RCC 7860 (cell line): ENCODE measurements at places on chromosomes 2 and 18.

- no peak for DNase-seq
Measured at GRCh38 chr2:120693121-120693520, 42.5 kb upstream of the GLI2 start.

- no peak for DNase-seq
Measured at GRCh38 chr2:29920130-29920577, 1.2 kb downstream of the ALK start.

DNA sequence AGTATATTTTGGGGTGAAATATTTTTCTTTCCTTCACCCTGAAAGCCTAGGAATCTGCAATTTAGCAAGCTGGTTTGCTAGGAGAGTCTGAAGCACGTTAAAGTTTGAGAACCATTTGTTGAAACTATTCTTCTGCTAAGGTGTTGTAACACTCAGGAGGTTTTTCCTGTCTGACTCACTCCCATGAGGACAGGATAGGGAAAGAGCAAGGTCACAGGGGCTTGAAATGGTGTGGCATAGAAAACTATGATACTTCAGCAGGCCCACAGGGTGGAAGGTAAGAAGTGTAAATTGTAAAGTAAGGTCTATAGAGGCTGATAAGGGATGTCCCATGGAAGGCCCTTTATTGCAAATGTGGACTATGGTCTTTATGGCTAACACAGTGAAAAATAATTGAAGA lies 177.7 kb upstream of the ZC3H15 start:
- DNase-seq, result no peak

GRCh38 chr2:146817613-146818012 lies 1027.2 kb upstream of the ACVR2A start:
- DNase-seq, result no peak

DNA sequence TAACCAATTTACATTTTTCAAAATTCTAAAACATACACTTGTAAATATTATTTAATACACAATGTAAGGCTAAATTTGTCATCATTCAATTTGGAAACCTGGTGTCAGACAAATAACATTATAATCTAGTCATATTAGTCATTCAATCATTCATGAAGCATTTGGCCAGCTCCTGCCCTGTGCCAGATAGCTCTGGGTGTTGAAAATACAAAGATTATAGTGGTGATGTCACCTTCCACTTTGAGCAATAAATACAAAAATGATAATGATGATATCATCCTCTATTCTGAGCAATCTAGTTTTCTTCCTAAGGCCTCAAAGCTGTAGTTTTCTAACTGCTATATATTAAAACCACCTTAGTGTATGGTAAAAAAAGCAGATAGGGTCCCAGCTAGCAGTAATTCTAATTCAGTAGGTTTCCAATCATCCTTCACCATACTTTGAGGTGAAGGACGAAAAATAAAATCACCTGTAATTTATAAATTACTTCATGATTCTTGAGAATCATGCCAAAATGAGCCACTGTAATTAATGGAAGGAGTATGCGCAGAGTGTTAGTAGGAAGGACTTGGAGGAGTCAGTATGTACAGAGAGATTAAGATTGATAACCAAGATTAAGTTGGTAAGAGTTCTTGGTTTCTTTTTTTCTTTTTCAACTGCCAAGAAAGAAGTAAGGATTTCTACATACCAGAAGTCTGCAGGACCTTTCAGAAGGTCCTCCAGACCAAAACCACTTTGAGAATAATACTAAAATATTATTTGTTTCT lies 23.2 kb downstream of the MEMO1 start:
- DNase-seq, result peak; percentile 22

- DNase-seq, result no peak
Measured at GRCh38 chr2:110747522-110748488, 15.4 kb downstream of the ACOXL start.

DNA sequence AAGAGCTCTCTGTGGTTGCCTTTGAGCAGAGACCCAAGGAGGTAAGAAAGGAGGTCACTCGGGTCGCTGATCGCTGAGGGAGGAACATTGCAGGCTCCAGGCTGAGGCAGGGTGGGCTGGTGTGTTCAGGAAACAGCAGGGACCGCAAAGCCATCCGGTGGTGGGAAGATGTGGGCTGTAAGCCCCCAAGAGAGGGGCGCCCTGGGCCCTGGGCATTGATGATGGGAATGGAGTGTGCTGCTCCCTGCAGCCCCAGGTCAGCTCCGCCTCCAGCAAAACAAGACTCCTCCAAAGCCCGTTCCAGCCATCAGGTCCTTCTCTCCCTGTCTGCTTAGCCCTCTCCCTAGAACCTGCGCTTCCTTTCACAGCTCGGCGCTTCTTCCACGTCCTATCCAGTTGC lies 229.7 kb downstream of the KLHL29 start:
- no peak for DNase-seq

DNA sequence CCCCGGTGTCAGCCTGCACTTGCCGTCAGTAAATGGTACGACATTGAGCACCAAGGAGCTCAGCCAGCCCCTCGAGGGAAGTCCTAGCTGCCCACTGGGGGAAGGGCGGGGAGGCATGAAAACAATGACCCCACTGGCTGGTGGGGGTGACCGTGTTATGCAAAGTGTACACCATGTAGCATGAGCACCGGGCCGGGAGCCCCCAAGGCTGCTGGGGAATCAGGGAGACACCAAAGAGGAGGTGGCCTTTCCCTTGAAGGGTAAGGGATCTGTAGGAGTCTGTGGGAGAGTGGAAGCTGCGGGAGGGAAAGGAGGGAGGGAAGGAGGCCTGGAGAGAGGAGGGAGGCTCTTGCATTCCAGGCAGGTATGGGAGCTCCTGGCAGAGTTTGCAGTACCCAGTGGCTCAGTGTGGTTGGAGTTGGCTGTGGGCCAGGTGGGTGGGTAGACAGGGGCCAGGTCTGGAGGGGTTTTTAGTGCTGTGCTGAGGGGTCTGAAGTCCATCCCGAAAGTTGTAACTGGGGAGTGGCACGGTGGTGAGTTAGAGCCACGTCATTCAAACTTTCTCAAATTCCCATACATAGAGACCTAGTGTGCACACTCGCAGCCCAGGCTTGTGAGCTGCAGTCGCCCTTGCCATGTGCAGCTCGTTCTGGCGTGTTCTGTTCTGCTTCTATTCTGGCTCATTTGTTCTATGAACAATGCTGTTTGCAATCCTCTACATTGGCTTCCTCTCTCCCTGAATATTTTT lies 22.4 kb downstream of the RRM2 start:
- no peak for DNase-seq

GRCh38 chr18:58337285-58337684 lies 291.6 kb downstream of the ALPK2 start:
- no peak for DNase-seq

DNA sequence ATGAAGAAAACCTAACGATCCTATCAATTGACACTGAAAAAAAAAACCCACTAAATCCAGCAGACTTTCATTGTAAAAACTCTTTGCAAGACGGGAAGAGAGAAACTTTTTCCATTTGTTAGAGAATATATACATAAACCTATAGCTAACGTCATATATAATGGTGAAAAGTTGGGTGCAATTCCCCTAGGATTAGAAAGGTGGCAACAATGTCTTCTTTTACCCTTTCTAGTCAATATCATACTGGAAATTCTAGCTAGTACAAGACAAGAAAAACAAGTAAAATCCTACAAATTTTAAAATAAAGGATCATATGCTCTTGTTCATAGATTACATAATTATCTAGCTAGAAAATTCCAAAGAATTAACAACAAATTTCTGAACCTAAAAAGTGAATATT lies 1596.5 kb upstream of the LRRTM1 start:
- DNase-seq, result no peak

DNA sequence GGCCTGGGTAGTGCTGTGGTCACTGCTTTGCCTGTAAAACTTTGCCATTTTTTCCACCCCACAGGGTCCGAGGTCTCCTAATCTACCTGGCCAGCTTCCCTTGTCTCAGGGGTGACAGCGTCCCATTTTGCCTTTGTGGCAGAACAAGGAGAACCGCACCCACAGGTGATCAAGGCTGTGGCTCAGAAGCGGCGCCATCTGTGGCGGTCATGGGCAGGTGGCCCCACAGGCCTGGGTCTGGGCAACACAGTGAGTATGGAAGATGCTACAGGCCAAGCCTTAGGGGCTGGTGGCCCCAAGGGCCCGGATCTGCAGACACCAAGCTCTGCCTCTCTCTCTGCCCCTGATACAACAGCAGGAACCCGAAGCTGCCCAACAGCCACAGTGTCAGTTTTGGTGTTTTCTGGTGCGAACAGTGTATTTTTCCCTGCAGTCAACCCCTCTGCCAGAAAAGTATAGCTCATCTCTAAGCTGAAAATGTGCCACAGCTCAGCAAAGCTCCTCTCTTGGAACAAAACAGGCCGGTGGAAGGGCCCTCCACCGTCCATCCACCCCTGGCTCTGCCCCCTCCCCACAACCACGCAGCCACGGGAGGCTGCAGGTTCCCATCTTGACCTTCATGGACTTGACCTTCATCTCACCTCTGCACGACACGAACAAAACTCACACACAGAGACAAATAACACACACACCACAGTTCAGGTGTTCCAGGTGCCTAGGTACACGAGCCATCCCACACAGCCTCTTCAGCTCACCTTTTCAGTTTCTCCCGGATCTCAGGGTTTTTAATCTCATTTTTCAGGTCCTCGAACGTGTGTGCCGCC lies 96.7 kb downstream of the PXDN start:
- DNase-seq, result no peak

GRCh38 chr2:60105906-60106305 lies 447.5 kb downstream of the BCL11A start:
- no peak for DNase-seq

GRCh38 chr2:152247337-152247695 lies 71.8 kb upstream of the STAM2 start:
- DNase-seq, result peak; percentile 24

- DNase-seq, result no peak
Measured at GRCh38 chr18:49059028-49059834, 108.5 kb upstream of the SMAD7 start.

DNA sequence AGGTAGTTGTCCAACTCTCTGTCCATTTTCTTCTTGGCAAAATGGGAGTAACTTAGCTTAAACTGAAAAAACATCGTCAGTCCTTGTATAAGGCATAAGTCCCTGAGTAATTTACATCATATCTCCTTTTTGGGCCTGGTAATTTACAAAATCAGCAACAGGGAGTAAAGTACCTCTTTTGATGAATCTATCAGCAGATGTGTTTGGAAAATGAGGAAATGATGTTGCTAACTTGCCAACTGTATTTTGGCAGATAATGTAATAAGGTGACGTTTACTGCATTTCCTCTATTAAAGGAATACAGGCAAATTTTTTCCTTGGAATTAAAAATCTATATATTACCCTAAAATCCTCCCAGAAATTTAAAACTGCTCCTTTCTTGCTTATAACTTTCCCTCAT lies 29.2 kb downstream of the ANKRD44 start:
- no peak for DNase-seq

GRCh38 chr2:68776124-68776523 lies 41.5 kb downstream of the ARHGAP25 start:
- no peak for DNase-seq

GRCh38 chr2:213202011-213202410 lies 50.6 kb upstream of the IKZF2 start:
- no peak for DNase-seq

- no peak for DNase-seq
Measured at GRCh38 chr2:441258-442022, 153.5 kb upstream of the ALKAL2 start.

- no peak for DNase-seq
Measured at GRCh38 chr2:238987352-238987981, 139.6 kb downstream of the TWIST2 start.

GRCh38 chr2:41394541-41394940 lies 653.3 kb upstream of the PKDCC start:
- no peak for DNase-seq

GRCh38 chr2:162327134-162327769 lies 8.8 kb upstream of the IFIH1 start:
- DNase-seq, result no peak

GRCh38 chr2:127586136-127586535 lies 50.7 kb downstream of the MYO7B start:
- no peak for DNase-seq

DNA sequence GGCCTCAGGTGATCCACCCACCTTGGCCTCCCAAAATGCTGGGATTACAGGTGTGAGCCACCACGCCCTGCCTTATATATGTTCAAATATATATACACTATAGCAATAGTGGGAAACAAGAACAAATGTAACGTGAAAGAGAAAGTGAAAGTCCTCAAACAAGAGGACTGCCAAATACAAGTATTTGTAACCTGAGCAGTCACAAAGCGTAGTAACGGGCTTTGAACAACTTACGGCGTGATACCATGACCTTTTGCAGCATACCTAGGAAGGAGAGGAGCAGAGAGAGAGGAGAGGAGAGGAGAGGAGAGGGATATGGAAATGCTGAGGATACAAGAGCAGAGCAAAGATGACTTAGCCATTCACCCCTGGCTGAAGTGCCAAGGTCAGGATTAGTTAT lies 113.8 kb upstream of the RGPD4 start:
- DNase-seq, result no peak
